ENCODE measurements at places on chromosomes 1 and 21.
A peak's percentile ranks its signal among the peaks of the same experiment; 100 is the strongest.

DNA sequence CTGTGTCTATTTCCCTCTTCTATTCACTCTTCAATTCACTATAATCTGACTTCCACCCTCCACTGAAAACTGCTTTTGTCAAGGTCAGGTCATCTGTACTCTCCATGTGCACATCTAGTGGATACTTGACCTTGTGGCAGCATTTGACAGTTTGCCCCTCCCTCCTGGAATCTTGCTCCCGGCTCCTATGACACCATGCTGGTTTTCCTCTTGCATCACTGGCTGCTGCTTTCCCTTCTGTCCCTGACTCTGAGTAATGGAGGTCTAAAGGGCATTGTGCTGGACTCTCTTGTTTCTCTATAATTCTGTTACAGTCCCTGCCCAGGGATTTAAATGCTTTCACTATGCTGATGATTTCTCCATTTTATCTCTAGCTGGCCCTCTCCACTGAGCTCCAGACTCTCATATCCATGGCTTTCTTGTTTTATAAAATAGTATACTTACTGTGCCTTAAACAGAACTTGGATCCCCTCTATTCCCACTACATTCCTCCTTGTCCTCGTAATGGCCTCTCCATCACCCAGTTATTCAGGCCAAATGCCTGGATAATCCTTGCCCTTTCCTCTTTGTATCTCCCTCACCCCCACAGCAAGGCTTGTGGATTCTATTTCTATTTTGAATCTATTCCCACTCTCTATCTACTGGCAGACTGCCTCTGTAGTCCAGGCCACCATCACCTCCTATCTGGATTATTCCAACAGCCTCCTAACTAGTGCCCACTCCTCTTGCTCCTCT, 36.8 kb upstream of the PODN start:
- no peak for DNase-seq

GRCh38 chr1:216788671-216789070, 65.4 kb upstream of the ESRRG start:
- no peak for DNase-seq

DNA sequence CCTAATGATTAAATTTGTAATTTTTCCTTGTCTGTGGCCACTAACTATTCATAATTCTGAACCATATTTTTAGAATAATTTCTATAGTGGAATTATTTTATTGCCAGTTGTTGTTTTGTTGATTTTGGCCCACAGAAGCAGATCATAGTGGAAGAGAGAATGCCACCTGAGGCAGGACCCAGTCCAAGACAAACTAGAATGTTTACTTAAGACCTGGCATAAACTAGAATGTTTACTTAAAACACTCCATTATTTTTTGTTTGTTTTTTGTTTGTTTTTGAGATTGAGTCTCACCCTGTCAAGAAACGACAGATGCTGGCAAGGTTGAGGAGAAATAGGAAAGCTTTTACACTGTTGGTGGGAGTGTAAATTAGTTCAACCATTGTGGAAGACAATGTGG, 310.2 kb downstream of the MRPL39 start:
- no peak for DNase-seq

DNA sequence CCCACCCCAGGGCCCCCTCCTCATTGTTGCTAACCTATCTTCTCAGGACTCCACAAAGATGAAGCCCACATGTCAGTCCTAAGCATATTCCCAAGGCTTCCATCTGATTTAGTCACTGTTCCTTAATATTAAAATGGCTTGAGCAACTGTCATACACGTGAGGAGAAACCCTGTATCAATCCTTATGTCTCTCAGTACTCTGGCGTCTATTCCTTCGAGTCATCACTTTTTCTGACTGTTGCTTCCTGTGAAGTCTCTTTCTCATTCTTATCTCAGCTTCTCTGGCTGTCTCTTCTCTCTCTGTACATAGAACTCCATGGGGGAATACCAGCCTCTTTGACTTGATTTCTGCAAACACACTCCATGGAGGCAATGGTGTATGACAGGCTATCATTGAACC, 98.4 kb downstream of the C4BPA start:
- DNase-seq, result no peak

DNA sequence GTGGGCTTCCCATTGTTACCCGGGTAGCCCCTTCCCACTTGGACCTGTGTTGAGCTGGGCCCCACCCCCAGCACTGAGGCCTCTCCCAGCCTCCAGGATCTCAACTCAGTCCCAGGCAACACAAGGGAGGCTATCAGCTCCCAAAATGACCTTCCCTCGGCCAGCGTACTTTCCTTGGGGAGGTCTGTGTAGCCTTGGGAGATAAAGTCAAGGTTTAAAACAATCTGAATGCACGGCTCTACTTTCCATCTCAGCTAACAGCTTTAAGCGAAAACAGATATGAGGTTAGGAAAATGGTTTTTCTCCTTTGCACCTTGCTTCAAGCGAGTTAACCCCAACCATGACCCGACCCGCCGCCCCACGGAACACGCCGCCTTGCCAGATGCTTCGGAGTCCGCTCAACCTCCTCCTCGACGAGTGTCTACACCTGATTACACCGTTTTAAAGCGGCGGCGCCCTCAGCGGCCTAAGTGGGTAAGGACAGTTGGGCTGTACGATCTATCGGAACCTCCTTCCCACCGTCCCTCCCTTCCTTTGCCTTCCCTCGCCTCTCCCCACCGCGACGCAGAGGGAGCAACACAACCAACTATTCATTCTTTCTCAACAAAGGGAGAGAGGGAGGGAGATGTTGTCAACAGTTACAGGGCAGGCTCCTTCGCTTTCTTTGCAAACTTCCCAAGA, 1.1 kb downstream of the BCAR3 start:
- no peak for DNase-seq

DNA sequence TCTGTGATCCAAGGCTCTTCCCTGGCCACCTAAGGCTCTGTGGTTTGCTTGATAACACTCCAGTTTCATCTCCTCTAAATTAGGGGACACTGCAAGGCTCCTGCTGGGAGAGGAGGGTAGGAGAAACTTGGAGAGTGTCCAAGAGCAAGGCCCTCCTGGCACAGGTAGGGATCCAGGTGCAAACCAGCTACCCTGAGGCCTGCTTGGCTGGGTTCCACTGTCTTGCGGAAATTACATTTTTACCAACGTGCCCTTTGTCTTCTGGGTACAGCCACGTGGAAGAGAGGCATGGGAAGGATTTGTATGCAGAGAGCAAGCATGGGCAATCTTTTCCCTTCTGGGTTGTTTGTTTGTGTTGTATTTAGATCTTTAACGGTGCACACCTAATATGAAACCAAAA, 132.5 kb downstream of the PRDM2 start:
- no peak for DNase-seq

DNA sequence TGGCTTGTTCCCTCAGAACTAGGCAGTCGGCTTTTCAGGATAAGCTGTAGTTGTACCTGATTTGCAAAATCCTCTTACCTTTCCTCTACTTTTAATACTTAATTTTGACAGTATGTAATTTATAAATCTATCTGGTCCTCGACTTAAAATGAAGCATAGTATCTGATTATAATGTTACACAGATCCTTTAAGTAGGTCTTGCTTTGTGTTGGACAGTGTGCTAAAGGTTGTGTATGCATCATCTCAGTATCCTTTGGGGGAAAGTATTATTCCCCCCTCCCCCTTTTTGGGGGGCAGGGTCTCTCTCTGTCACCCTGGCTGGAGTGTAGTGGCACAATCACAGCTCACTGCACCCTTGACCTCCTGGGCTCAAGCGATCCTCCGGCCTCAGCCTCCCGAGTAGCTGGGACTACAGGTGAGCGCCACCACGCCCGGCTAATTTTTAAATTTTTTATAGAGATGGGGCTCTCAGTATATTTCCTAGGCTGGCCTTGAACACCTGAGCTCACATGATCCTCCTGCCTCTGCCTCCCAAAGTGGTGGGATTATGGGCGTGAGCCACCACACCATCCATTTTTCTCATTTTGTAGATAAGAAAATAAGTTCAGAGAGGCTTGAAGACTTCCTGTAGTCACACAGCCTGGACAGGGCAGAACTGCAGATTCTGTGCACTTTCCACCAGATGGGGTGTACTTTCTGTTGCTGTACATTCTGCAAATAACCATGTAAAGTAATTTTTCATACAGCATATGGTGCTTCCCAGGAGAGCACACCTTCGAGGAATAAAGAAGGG, 791 bp upstream of the STX6 start:
- no peak for DNase-seq

DNA sequence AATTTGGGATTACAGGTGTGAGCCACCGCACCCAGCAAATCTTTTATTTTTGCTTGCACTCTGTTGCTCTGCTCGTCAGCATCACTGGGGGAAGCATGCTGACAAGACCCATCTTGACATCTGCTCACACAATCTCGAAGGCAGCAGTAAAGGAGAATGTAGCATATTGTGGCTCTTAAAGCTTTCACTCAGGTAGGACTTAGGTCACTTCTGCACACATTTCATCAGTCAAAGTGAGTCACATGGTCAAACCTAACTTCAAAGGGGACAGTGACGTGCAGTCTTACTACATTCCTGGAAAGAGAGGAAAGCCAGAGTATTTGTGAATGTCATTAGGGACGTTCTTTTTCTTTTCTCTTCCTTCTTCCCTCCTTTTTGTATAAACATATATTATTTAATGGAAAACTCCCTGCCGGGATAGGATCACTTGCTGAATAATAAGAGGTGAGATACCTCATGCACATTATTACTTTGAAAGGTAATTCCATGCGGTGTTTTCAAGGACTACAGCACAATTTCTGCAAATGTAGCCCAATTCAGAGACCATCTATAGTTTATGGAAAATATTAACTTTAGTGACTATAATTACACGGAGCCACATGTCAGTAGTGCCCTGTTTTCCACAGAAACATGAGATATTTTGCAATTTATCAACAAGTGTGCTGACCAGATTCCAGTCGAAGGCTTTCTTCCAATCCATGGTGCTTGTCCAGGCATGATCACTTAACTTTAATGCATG, 19.3 kb upstream of the ACBD6 start:
- no peak for DNase-seq

DNA sequence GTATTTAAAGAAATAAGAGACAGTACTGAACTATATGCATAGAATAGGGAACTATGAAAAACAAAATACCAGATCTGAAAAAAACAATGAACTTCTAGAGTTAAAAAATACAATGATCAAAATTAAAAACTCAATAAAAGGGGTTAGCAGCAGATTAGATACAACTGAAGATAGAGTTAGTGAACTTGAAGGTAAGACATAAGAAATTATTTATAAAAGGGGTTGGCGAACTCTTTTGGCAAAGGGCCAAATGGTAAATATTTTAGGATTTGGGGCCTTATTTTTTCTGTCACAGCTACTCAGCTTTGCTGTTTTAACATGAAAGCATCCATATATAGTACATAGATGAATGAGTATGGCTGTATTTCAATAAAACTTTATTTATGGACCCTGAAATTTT, 111.4 kb downstream of the ST3GAL3 start:
- DNase-seq, result no peak

- peak; percentile 81 for DNase-seq
Measured at GRCh38 chr1:183543619-183544204, 46.5 kb downstream of the NCF2 start.

DNA sequence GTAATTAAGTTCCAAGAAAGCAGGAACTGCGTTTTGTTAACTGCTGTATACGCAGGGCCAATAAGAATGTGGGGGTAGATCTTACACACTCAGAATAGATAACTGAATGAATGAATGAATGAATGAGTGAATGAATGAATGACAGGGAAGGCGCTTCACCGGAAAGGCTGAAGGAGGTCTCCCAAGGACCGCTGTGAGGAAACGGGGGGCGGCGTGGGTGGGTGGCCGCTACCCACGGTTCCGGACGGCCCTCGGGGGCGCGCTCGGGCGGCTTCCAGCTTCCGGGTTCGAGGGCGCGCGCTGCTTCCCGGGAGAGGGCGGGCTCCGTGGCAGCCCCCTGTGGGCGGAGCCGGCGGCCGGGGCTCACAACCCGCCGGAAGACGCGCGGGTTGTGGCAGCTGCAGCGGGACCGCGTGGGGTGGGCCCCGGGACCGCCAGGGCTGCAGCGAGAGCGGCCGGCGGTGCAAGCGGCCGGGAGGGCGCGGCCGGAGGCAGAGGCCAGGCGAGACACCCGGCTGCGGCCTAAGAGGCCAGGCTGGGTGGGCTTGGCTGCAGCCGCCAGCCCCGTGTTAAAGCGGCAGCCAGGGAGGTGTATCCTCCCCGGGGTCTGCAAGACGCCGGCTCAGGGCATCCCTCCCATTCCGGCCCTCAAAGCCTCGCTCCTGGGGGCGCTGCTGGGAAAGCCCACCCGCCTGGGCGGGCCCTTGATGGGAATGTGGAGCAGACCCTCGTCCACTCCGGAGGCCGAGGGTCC, at the start of gene ZFP69:
ZFP69 (plus strand) TSS at position 367 of the 754 bp plus-strand sequence. CDS start 2,072 bp downstream, outside the sequence.
- peak; percentile 69 for DNase-seq

DNA sequence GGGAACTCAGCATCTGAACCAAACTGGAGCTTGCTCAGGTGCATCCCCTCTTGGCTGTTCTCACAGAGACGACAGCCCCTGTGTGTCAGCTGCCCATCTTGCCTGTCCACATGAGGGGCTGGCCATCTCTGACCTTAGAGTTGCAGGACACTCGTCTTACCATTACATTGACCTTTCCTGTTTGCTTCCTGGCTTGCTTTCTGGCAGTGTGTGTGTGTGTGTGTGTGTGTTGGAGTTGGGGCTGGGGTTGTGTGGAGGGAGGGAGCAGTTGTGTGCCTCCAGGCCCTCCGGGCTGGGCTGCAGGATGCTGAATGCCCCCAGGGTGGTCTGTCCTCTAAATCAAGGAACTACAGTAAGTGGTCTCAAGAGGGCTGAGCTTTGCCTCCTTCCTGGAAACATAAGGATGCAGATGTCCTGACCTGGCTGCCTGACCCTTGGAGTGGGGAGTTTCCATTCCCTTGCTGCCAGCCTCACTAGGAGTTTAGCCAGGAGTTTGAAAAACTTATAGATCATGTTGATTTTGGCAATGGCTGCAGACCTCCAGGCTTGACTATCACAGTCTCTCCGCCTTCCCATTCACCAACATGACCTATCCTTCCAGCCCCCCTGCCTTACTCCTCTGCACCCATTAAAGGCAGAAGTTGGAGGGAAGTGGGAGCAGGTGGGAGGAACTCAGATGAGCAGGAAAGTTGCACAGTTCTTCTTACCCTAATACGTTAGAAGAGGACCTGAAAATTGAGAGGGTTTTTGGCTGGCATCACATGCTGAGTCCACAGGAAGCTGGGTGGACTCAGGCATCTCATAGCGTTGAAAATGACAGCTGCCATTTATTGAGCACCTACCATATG, 19.0 kb downstream of the RASSF5 start:
- DNase-seq, result no peak

- no peak for DNase-seq
Measured at GRCh38 chr1:15851210-15852035, 3.9 kb downstream of the SPEN start.

GRCh38 chr1:111195002-111195684, 5.3 kb downstream of the DENND2D start:
- DNase-seq, result no peak

DNA sequence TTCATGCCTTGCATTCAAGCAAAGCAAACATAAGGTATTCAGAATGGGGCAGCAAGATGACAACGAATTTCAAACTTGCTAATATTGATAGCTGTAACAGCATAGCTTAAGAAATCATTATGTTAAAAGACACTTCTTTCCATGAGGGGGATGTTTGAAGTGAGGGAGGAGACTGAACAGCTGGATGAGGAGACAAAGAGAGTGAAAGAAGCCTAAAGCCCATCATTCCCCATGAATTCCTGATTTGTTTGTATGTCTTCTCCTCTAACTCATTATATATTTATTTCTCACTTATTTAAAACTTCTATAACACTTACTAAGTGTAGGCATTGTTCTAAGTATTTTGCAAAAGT, 125.2 kb upstream of the PBX1 start:
- DNase-seq, result no peak

Data from AML-193 (cell line).